Stimulated activated CD4-positive, alpha-beta T cell treated with anti-CD3 and anti-CD28 coated beads, Interleukin-1b, Interleukin-23, amount 100 ng/mL, for 1 hour (primary cell): ENCODE measurements at places on chromosomes 7 and 10.

DNA sequence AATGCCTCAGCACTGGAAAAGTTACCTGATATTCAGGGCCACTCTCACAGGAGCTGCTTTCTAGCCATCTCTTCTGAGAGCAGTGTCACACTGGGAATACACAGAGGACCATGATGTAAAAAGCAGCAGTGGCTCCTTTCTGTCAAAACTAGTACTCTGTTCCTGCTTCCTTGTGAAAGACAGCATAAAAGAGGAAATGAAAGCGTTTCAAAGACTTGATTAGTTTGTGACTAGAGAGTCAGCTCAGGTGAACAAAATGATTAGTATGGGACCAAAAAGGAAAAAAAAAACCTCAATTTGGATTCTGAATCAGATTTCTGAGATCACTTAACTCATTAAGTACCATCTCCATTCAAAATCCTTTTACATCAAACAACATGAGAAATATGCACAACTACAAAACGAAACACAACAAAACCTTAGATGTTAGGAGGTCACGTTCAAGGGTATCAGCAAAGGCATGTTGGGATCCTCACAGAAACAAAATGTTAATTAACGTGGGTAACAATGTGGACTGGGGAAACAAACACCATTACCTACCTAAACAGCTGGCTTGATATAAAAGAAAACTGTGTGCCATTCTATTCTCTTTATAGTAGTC lies 103.7 kb downstream of the MACC1 start:
- DNase-seq = no peak

- DNase-seq = no peak
Observed at GRCh38 chr10:44801383-44802327, 109.5 kb upstream of the TMEM72 start.

DNA sequence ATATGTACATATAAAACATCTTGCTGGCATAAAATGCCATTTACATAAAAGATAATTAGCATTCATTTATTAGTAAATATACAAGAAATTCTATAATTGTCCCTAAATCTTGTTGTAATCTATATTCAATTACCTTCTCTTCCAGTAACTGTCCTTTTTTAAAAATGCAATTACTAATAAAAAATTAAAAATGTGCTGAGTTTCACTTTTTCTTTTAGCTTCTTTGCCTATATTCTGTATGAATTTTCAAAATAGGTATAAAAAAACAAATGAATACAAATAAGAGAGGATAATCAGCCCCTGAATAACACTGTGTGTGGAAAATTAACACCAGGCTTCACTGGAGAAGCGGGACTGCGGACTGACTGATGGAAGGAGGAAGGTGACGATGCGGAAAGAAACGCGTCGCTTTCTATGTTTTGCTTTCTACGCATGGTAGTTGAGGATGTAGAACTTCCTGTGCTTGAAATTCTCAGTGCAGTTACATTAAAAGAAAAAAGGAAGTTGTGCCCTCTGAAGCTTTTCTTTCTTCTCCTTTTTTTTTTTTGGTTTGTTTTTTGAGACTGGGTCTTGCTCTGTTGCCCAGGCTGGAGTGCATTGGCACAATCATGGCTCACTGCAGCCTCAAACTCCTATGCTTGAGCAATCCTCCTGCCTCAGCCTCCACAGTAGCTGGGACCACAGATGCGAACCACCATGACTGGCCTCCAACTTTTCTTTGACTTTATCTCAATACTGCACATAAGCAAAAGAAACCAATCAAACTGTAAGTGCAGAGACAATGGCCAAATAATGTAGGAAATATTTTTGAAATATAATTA lies 7.4 kb upstream of the ZMYND11 start:
- no peak for DNase-seq

DNA sequence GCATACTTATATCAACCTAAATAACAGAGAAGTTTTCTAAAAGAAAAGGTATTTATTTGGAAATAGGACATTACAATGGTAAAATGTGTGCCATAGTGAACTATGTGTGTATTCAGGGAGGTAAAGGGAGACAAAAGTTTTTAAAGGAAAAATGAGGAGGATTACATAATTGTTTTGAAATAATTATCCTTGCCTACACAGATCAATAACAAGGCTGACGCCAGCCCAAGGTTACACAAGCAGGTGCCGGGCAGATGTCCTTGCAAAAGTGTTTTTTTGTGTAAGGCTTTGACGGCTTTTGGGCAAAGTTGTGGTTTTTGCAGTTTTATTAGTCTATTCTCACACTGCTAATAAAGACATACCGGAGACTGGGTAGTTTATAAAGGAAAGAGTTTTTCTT lies 22.7 kb upstream of the SLC35B4 start:
- DNase-seq = no peak

GRCh38 chr7:3915337-3915878 lies 614.4 kb downstream of the SDK1 start:
- DNase-seq = no peak

GRCh38 chr7:22814261-22815208 lies 8.1 kb downstream of the TOMM7 start:
- no peak for DNase-seq

- no peak for DNase-seq
Observed at GRCh38 chr7:116570306-116570705, 45.5 kb downstream of the CAV1 start.

DNA sequence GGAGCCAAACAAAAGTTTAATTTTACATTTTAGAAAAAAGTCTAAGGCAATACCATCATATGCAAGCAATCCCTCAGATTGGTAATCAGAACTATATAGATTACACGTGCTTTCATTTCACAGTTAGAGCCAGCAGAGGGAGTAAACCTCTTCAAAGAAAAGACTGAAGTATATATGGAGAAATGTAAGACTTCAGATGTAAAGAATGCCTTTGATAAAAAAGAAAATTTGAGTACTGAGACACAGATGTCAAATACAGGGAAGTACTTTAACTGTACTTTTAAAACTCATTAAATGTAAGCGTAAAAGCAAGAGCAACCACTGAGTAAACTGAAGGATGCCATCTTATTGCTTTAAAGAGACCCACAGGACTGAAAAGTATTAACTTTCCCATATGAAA lies 101.4 kb upstream of the FAM133B start:
- DNase-seq = no peak

GRCh38 chr10:121684276-121684675 lies 86.0 kb upstream of the FGFR2 start:
- no peak for DNase-seq

DNA sequence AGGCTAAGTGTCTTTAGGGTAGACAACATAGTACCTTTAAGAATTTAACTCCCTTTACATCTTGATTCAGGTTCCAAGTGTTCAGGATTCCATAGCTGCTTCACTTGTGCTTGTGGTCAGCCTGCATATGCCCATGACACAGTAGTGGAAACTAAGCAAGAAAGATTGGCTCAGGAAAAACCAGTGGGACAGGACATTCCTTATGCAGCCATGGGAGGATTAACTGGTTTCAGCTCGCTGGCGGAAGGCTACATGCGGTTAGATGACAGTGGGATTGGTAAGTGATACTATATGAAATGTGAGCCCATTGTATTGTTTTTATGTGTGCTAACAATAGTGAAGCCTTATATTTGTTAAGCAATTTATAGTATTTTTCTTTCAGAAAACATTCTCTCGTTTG lies 11.3 kb downstream of the FAM221A start:
- DNase-seq = no peak

GRCh38 chr7:115775981-115776380 lies 254.6 kb downstream of the TFEC start:
- DNase-seq = no peak

GRCh38 chr7:157129200-157129599 lies 9.5 kb upstream of the UBE3C start:
- no peak for DNase-seq

GRCh38 chr10:117363028-117363427 lies 12.2 kb downstream of the PDZD8 start:
- DNase-seq = no peak

DNA sequence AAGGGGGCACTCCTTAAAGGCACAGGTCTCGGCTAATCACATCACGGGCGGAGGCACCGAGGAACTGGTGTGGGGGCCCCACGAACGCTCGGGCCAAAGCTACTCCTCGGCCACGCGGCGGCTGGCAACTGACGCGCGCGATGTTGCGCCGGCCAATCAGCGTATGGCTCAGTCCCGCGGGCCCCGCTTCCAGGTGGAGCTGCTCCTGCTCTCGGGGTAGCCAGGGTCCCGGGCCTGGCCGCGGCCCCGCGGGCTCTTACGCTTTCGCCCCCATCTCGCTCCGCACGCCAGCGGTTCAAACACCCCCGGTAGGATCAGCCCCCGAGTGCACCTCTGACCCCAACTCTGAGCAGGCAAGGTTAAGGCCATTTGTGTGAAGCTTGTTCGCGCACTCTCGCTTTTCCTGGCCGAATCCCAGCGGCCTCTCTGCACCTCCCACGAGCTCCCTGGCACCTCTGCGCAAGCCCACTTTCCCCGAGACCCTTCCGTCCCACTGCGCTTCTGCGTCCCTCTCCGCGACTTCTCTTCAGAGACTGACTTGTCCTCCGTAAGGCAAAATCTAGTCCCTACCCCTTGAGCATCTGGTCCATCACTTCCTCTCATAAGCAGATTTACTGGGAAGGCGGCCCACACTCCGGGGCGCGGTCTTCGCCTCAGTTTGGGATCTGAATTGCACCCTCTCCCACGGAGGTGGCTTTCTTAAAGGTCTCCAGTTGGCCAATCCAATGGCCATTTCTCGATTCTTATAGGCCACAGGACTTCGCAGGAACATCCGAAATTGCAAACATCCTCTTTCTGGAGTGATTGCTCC lies 200.9 kb upstream of the TBX20 start:
- no peak for DNase-seq

DNA sequence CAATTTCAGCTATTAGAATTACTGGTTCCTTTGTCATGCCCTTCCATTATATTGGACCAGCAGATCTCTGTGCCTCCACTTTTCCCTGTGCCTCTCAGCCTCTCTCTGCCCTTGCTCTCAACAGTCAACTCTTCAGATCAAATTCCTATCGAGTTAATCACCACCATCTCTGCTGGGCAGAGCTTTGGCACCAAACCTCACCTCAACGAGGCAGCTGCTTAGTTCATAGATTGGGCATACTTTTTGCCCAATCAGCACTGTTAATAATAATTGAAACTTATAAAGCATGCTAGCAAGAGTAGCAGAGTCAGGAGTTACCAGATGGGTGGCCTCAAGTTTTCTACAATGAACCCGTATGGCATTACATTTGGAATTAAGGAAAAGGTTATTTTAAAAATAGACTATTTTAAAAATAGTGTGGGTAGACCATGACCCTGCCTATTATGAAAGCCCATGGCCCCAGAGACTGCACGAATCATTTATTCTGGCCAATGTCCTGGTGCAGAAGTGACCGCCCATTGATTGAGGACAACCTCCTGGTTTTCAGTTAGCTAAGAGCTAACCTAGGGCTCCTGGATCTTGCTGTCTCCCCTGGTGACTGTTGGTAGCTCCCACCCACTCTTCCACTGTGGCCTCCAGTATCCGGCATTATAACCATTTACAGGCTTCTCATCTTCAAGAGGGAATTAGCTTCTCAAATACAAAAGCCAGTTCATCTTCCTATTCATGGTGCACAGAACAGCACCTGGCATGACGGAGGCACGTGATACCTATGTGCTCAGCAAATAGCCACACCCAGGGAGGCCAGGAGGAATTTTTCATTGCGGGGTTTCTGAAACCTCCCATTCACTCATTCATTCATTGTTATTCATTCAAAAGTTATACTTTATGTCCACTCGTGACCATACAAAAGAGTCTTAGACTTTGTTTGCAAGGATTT lies 265.4 kb downstream of the INHBA start:
- no peak for DNase-seq

- DNase-seq = no peak
Observed at GRCh38 chr10:96683065-96683464, 37.2 kb downstream of the PIK3AP1 start.

- DNase-seq = no peak
Observed at GRCh38 chr10:37952043-37952755, 24.2 kb downstream of the ZNF25 start.

DNA sequence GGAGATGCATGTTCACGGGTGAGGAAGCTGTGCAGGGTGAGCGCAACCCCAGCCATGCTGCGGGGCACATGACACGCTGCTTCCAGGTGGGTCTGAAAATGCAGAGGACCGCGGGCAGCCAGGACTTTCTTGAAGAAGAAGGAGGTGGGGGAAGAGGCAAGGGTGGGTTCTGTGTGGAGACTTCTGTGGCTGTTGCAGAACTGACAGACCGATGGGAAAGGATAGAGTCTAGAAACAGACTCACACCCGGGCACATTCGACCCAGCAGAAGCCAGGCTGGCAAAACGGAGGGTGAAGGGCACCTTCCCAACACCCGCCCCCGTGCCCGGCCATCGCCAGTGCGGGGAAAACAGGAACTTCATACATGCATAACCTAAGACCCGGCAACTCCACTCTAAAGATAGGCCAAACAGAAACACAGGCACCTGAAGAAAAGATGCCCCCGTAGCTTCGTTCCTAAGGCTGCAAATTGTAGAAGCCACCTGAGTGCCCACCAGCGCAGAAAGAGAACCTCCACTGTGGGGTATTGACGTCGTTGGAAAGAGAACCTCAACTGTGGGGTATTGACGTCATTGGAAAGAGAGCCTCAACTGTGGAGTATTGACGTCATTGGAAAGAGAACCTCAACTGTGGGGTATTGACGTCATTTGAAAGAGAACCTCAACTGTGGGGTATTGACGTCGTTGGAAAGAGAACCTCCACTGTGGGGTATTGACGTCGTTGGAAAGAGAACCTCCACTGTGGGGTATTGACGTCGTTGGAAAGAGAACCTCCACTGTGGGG lies 4.8 kb upstream of the KNDC1 start:
- no peak for DNase-seq

DNA sequence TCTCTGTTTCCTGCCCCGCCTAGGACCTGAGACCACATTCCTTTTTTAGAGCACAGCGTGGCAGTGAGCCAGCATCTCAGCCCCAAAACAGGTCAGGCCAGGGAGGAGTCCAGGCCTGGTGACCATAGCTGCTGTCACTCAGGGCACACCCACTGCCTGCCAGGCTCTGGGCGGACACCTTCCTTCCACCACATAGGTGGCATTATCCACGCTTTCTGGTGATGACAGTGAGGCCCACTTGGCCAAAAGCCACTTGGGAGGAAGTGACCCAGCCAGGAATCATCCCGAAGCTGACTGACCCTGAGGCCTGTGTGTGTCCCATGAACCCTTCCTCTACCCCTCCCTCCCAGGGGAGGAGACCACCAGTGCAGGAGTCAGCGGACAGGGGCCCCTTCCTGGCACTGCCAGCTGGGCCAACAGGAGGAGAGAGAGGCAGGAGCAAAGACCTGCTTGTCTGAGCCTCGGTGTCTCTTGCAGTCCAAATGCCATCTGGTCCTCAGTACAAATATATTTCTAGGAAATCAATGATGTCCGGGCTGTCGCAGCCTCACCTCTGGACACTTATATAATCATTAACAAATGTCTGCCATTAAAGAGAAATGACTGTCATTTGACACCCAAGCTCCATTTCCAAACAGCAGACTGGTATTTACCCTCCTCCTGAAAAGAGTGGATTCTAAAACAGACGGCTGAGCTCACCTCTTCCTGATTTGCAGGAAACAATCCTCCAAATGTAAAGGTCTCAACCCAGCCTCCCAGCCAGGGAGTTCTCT lies 63.0 kb downstream of the ABRAXAS2 start:
- DNase-seq = no peak
